ENCODE measurements at places on chromosomes 12 and 14. TPM values are rescaled to one million over a fixed set of nuclear protein-coding genes. Genes with fewer than 3 reads are reported as not detected.

Gene MAP3K9
- 1.6 TPM for total RNA-seq

DNA sequence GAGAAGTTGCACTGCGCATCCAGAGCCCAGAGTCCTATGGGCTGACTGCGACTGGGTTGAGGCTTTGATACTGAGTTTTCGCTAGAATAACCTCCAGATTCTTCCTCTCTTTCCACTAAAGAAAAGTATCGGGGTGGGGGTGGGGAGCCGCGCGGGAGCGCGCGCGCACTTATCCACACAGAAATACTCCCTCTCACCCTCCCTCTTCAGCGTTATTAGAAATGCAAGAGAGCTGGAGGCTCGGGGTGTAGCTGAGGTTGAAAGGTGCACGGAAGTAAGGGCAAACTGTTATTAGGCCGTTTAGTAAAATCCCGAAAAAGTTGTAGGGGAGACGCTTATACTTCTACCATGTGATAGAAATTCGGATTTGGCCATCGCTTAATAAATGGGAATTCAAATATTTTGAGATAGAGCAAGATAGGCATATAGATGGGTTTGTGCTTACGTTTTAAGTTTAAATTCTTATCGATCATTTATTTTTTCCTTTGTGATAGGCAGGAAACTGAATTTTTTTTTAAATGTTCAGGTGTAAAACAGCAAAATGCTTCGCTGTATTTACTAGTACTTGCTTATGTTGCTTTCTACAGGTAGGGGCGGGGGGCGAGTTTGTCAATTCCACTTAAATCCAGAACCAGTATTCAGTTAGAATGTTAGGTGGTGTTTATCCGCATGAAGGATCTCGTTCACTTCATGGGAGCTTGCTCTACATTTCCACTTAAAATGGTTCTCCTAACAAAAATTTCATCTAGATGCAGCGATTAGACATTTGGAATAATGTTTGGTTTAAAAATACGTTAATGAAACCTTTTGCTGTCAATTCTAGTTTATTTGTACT, 1.1 kb downstream of the ARHGAP5 start:
- DNase-seq: peak; percentile 49

Gene CLBA1
- total RNA-seq: 1.5 TPM

Gene NCKAP5L
- total RNA-seq: 32.3 TPM

- no peak for DNase-seq
Measured at GRCh38 chr12:51285843-51286242, 15.6 kb upstream of the SMAGP start.

- DNase-seq: no peak
Measured at GRCh38 chr12:95164656-95165055, 52.6 kb downstream of the FGD6 start.

- DNase-seq: no peak
Measured at GRCh38 chr12:44078273-44078672, 242.4 kb downstream of the TMEM117 start.

Gene WNT1
- not detected for total RNA-seq

GRCh38 chr12:132904718-132905328, 17.4 kb upstream of the CHFR start:
- peak; percentile 93 for DNase-seq

- no peak for DNase-seq
Measured at GRCh38 chr12:118358612-118359540, 13.8 kb downstream of the TAOK3 start.

GRCh38 chr14:102993523-102993922, 63.8 kb downstream of the CDC42BPB start:
- DNase-seq: no peak

GRCh38 chr12:97461553-97461952, 1.1 kb upstream of the RMST start:
- DNase-seq: no peak

- DNase-seq: no peak
Measured at GRCh38 chr12:65287426-65287825, 8.9 kb downstream of the MSRB3 start.

DNA sequence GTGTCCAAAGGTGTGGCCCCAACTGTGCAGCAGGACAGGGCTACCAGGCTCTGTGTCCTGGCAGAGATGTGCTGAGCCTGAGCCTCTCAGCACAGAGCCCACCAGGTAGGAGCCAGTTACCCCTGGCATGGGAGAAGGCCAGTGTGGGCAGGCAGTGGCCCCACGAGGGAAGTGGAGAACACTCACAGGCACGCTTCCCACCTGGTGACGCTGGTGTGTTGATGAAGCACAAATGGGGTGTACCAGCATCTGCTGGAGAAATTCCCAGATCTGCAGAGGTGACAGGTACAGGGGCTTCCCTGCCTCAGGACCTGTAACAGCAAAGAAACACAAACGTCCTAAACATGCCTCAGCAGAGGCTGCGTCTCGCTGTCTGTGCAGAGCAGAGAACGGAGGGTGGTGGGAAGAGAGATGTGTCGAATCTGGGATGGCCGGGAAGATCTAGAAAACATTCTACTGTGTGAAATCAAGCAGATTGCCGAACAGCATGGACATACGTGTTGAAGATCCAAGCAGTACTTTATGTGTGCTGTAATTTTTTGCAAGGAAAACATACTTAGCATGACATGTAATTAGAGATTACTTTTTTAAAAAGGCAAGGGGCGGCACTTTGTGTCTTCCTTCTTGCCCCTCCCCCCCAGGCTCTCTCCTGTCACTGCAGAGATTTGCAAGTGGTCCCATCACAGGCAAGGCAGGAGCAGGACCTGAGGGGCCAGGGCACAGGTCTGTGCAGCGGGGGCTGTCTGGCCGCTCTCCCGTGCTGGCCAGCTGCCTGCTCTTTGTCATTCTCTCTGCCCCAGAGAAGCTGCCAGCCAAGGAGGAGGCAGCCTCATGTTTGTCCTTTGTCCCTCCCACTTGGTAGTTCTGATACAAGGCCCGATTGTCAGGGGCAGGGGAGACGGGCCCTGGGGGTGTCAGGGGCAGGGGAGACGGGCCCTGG, 17.3 kb downstream of the HIP1R start:
- DNase-seq: peak; percentile 53

Gene KCNJ8
- 55.5 TPM for total RNA-seq

GRCh38 chr14:101233021-101233366, 328.3 kb upstream of the DIO3 start:
- no peak for DNase-seq

DNA sequence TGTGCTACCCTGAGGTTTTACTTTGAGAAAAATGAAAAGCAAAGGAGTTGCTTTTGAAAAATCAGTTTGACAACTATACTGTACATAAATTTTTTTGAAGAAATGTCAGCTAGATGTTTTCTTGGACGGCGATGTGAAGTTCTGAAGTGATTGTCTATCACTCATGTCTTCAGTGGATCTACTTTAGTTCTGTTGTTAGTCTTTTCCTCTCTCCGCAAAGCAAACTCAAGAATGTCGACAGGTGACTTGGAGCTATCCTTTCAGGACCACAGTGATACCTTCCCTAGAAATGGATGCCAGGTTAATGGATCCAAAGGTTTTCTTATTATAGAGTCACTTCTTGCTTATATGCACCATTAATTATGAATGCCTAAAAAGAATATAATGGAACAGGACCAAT, 1.2 kb downstream of the PTPRO start:
- no peak for DNase-seq

DNA sequence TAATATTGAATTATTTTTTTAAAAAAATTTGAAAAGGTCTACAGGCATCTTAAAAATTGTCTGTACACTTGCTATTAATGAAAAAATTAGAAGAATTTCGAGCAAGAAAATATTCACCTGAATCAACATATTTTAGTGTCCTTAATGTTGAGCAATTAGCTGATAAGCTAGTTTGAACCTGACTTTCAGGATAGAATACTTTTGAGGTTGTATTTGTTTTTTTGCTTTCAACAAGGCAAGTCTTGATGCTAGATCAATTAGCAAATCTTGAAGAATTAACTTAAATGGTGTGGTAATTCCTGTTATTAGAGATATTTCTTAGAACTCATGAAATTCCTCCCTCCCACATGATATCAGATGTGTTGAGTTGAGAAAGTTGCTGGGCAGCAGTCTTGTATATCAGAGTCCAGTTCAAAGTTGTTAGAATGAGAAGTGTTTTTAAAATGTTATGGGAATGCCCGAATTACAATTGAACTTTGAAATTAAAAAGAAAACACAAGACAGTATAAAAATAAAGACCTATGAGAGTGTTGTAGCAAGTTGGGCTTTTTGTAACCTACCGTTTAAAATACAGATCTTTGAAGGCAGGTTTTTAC, 119.2 kb downstream of the TRMT5 start:
- no peak for DNase-seq

- DNase-seq: no peak
Measured at GRCh38 chr14:21846227-21846885, 172.7 kb upstream of the OR4E1 start.

Gene NR1H4
- total RNA-seq: not detected

Gene KLRG1
- 5.6 TPM for total RNA-seq

DNA sequence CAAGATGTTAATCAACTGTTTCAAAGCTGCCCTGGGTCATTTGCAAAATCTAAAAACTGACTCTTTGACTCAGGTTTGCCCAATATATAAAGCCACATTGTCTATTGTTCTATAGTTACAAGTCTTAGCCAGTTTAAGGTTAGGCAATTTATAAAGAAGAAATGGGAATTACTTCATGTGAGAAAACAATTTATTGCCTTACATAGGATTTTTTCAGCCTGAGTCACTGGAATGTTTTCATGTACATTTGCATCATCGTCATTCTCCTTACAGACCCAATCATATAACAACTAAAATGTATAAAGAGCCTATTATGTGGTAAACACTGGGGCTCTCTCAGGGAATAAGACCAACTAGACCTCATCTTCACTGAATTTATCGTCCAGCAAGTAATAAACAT, 100.3 kb upstream of the PLEKHG7 start:
- DNase-seq: no peak

GRCh38 chr12:117564881-117565280, 203.5 kb upstream of the NOS1 start:
- no peak for DNase-seq

DNA sequence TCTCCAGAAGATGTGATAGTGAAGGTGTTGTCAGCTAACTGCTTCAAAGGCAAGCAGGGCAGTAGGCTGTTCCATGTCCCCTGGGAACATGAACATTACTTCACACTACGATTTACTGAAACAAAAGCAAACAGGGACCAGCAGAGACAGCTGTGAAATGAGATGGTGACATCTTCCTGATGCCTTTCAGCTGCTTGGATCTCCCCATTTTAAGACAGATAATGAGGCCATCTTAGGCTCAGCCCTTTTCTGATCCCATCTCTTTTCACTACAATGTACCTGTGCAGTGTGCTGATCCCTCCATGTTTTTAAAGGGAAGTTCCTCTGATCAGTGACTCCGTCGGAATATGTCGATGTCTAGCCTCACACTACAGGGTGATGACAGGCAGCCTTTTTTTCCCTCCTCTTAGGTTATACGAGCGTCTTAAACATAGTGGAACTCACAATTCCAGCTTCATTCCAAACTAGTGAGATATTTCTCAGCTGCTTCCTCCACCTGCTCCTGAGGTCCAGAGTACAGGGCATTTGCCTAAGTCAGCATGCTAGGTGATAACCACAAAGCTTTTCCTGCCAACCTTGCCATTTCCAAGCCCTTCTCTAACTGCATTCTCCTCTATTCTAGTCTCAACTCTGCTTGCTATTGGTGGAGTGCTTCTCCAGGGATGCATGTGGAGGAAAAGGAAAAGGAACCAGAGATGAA, 87.6 kb upstream of the EGLN3 start:
- no peak for DNase-seq

DNA sequence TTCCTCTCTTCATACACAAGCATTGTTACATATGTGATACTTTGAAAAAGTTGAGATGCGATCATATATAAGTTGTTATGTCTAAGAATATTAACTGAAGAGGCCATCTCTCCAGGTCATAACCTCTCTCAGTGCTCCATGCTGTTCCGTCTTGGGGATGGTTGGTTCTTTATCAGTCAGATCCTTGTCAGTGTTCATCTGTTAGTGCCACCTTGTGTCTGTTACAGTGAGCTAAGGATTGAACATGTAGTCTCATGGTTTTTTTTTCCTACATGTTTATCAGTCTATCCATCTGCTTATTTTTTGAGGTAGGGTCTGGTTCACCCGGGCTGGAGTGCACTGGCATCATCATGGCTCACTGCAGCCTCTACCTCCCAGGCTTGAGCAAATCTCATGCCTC, 30.5 kb downstream of the EP400 start:
- DNase-seq: no peak

Gene GPR68
- 0.35 TPM for total RNA-seq

DNA sequence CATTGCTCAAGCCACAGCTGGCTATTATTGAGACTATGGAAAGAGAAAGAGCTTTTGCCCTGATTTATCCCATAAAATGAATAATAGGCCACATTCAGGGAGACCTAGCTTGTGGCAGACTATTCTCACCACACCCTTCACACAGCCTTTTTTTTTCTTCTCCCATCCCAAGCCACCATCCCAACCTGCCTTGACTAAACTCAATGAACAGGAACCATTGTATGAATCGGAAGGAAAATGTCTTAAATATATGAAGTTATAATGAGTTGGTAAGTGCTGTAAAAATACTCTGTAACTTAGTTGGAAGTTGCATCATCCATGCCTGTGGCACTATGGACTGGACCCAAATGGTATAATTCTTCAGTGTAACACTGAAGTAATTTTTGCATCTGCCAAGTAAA, 338.4 kb downstream of the RAD51B start:
- no peak for DNase-seq

DNA sequence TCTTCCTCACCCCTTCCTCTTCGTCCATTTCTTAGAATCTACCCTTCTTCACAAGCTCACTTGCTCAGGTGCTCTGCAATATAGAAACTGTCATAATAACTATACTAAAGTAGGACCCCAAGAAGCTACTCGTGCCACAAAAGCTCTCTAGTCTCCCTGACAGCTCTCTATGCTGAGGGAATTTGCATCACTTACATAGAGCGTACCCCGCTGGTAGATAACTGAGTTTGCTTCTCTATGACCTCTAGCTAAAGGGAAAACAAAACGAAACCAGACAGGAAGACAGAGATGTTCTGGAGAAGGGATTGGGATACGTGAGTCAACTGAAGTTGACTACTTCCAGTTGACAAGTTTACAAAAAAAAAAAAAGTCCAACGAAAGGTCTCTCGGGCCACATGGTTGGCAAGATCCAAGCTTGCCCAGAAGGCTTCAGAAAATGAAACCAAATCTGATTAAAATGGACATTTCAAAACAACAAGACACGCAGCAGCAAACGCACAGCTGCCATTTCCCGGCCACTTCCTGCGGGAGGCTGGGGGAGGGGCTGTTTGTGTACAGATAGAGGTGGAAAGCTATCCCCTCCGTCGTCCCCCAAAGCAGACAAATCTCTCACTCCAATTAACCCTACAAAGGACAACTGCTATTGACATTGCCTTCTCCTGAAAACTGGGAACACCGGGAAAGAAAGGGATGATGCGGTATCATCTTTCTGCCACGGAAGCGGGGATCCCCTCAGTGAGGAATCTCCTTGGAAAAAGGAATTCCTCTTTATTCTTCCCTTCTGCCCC, 1.3 kb downstream of the BAZ2A start:
- DNase-seq: peak; percentile 76

GRCh38 chr12:90501412-90501811, 453.6 kb downstream of the CCER1 start:
- no peak for DNase-seq

Gene GUCY2C
- total RNA-seq: not detected

Gene KRT72
- total RNA-seq: not detected
